ENCODE measurements at places on chromosomes 13 and 19.
A peak's percentile ranks its signal among the peaks of the same experiment; 100 is the strongest.

GRCh38 chr13:32059511-32059984 lies 28.0 kb downstream of the FRY start:
- no peak for DNase-seq

DNA sequence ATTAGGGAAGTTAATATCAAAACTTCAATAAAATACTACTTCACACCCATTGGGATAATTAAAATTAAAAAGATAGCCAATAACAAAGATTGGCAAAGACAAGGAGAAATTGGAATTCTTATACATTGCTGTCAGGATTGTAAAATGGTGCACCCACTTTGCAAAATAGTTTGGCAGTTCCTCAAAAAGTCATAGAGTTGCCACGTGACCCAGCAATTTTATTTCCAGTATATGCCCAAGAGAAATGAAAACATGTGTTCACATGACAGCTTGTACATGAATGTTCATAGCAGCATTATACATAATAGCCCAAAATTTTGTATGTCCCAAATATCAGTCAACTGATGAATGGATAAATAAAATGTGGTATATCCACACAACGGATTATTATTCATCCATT lies 3.3 kb downstream of the MBD3L1 start:
- DNase-seq = no peak

DNA sequence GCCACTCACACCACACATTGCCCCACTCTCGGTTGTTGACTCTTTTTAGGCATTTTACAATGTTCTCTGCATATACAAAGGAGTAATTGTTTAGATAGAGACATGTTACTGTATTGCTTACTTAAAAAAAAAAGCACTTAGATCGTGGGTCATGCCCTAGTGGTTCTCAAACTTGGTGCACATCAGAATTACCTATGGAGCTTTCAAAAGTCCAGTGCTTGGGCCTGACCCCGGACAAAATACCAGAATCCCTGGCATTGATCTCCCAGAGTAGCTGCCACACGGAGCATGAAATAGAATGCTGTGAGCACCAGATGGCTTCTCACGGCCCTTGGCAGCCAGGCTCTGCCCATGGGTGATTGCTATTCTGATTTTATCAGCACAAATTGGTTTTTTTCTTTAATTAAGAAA lies 20.0 kb downstream of the ACP7 start:
- no peak for DNase-seq

- DNase-seq = no peak
Observed at GRCh38 chr19:867855-868457, 8.5 kb downstream of the CFD start.

DNA sequence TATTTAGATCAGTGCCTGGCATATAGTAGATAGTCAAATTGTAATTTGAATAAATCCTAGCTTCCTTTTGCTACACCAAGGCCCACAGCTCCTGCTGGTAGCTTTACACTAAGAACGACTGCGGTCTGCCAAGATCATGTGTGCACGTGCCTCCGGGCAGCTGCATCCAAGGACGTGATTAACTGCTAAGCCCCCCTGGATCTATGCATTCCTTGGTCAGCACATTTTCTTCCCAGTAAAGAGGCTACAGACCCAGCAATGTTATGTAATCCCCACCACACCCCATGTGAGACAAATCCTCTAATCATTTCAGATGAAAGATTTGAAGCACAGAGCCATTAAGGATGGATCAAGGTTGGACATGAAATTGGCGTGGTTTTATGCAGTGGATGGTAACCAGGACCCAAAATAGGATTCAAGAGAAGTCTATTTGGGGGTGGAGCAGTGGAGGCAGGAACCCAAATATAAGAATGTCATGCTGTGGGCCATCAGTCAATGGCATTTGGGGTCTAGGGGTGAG lies 65.2 kb upstream of the PEG3 start:
- DNase-seq = no peak

DNA sequence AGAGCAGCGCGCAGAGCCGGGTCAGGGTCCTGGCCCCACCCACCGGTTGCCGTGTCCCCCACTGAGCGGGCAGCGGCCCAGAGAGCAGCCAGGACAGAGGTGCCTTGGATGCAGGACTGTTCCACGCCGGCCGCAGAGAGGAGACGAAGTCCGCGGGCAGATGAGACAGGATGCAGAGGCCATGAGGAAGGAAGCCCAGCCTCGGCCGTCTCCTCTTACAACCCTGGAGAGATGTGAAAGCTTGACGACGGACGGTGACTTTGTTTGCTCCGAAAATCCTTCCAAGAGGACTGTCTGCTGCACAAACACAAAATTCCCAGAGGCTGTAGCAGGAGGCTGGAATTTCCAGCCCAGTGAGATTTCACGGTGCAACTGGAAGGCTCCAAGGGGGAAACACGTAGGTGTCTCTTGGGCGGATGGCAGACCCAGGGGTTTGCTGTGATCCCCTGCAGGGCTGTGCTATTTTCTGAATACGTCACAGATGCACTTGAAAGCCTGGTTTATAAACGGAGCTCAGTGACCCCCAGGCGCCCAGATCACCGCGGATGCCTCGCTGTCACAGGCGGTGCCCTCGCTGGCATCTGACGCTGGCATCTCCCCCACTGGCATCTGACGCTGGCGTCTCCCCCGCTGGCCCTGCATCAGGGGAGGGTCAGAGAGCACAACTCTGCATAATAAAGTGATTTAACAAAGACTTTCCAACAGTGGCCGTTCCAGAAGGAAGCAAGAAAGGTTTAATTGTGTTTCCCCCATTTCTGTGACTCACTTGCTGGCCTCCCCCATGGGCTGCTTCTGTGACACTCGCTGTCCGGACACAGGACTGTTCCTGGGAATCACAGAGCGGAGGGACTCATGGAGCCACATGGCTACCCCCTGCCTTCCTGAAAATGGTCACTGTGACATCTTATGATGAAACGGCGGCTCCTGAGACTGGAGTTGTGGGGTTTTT lies 62.0 kb upstream of the C13orf46 start:
- DNase-seq = peak; percentile 45

- DNase-seq = no peak
Observed at GRCh38 chr13:30743319-30744055, 8.1 kb downstream of the ALOX5AP start.

GRCh38 chr13:95530178-95530577 lies 22.3 kb upstream of the CLDN10 start:
- DNase-seq = no peak

DNA sequence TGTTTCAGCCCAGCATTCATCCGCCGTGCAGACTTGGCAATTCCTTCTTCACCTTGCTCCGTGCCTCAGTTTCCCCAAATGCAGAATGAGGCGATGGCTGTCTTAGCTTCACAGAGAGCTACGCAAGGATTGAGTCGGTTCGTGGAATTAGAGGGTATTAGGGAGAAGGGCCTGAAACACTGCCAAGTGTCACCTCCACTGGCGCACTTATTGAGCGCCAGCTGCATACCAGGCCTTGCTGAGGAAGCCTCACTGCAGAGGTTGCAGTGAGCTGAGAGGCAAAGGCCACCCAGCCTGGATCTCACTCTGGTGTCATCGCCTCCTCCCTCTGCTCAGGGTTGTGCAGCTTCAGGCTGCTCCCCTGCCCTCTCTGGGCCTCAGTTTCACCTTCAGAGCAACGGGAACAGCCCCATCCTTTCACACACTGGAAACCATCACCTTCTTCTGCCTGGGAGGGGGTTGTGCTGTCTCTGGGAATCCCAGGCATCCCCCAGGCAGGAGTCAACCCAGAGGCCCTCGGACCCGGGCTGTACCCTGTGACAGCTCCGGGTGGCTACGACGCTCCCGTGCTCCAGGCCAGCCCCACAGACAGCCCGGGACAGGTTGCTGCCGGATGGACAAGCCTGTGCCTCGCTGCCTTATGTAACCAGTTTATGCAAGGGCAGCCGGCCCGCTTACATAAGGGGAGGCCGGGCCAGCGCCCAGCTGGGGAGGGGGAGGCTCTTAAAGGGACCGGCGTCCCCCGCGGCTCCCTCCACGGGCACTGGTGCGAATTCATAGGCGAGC lies 31.9 kb downstream of the NFIC start:
- DNase-seq = peak; percentile 21

DNA sequence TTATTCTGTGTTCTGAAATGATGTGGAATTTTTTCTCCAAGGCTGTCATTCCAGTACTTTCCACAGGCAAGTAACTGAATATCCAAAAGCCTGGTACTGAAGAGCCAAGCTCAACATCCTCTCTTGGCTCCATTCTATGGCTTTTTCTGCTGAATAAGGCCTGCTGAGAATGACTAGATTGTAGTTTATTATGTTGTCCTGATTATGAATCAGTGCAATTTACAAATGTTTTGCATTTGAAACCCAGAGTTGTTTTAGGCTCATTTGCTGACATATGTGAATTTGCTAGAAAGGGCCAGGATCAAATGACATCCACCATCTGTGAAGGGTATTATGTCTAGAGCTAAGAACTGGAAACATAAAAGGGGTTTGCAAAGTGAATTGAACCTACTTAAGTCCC lies 596.6 kb downstream of the KCTD12 start:
- DNase-seq = no peak

- peak; percentile 9 for DNase-seq
Observed at GRCh38 chr13:95474992-95475391, 77.5 kb upstream of the CLDN10 start.

DNA sequence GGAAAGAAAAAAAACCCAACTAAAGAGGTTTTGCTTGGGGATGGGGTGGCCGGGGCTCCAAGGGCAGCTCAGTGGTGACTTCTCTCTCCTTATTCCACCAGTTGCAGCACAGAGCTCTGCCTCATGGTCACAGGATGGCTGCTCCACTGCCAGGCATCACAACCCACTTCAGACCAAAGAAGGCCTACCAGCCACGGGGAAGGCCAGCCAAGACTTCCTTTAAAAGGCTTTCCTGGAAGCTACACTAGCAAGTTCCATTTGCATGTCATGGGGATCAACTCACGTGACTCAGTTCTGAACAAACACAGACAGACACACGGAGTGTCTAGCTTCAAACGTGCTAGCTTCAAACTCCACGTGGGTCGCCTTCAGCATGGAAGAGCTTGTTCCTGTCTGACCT lies 13.2 kb upstream of the EIF3G start:
- no peak for DNase-seq

GRCh38 chr19:16457195-16457953 lies 14.4 kb downstream of the EPS15L1 start:
- DNase-seq = peak; percentile 54

DNA sequence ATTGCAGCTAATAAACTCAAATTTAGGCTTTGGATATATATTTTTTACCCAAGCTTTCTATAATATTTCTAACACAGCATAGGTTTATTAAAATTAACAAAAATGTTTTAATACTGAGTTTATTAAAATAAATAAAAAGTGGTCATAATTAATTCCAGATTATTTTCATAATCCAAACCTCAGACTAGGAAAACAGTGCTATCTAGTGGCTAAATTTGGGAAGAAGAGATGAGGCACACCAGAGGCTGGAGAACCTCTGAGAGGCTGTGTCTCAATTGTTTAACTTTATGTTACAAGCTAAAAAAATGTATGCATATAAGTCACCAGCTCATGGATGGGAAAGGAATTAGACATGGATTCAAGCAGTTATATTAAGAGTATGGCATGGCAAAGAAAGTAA lies 392.5 kb downstream of the DIAPH3 start:
- no peak for DNase-seq

DNA sequence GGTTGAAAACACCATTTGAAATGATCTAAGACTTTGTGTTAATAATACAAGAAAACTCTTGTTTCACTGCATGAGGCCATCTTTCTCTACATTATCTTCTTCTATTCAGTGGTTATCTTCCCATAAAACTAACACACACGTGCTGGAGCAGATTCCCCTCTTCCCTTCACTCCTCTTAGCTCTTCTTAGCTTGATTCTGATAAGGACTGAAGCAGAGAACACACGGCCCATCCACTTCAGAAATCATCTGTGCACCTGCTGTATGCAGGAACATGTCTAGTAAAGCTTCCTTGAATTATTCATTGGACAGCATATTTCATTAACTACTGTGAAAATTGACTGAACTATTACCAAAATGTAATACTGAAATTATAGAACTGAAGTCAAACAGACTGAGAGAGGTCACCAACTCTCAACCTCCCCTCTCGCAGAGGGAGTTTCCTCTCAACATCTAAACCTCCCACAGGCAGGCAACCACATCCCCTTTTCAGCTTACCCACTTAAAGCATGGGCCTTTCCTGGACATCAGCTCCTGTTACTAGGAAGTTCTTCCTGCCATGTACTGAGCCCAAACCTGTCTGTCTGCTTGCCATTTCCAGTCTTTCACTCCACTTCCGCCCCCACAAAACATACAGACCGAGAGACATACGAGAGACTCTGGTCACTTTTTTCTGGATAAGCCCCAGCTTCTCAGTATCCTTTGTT lies 113.9 kb downstream of the CRYL1 start:
- DNase-seq = no peak

GRCh38 chr19:15430526-15431120 lies 11.8 kb upstream of the AKAP8L start:
- DNase-seq = no peak

- DNase-seq = peak; percentile 46
Observed at GRCh38 chr19:1206864-1207450, 1.4 kb downstream of the STK11 start.

DNA sequence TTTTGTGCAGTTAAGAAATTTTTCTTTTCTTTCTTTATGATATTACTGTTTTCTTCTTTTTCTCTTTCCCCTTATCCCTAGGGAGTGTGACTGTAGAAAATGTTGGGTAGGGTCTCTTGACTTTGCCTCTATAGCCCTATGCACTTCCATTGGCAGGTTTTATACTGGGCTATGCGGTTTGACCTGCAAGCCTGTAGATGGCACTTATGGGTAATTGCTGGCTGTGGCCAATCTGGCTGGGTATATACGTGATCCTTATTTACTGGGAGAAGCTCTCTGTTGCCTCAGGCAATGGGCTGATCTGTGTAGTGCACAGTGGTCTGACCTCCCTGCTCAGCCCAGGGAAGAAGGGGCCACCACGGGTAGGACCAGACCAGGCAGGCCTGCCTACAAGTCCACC lies 78.8 kb downstream of the RAP2A start:
- DNase-seq = no peak

GRCh38 chr13:26952551-26953143 lies 192.1 kb upstream of the GPR12 start:
- DNase-seq = no peak

DNA sequence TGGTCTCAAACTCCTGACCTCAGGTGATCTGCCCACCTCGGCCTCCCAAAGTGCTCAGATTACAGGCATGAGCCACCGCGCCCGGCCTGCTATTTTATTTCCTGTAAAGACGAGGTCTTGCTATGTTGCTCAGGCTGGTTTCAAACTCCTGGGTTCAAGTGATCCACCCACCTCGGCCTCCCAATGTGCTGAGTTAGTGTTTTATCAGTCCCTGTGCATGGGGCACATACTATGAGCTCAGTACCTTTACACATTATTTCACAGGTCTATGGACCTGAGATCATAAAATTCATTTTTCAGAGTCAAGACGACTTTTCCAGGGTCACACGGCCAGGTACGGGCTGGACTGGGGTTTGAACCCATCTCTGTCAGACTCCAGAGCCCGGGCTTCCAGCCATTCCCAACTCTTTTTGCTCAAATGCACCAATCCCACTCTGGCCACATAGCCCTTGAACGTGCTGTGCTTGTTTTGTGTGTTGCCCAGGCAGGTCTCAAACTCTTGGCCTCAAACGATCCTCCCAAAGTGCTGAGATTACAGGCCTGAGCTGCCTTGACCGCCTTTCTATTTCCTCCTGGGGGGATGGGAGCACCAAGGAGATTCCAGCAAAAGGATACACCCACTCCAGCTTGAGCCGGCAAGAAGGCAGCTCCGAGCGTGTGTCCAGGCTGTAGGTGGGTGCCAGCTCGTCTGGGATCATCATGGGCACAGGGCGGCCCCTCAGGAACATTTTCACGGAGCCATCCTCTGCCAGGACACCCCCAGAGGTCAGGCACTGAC lies 1.1 kb downstream of the EML2 start:
- no peak for DNase-seq

Measured in nephron progenitor cell (in vitro differentiated cells).